ENCODE measurements at places on chromosomes 16 and 17. TPM values are rescaled to one million over a fixed set of nuclear protein-coding genes. Genes with fewer than 3 reads are reported as not detected.

- DNase-seq: peak; percentile 83
Observed at GRCh38 chr17:72122765-72123529, 2.1 kb downstream of the SOX9 start.

GRCh38 chr16:67608364-67608763, 36.6 kb upstream of the CARMIL2 start:
- no peak for DNase-seq

DNA sequence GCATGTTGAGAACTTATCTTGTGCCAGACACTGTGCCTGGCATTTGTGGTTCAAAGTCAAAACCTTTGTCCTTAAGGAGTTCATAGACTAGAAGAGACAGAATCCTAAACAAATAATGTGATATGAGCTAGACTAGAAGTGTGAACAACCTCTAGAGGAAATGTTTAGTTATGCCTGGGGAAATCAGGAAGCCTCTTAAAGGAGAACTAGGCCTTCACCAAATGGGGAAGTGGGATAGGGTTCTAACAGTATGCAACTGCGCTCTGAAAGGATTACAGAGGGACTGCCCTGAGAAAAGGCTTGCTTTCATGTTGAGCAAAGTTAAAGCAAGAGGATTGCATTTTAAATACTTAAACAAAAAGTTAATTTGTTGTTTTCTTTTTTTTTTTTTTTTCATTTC, 4.9 kb downstream of the RUNDC1 start:
- DNase-seq: no peak

- DNase-seq: peak; percentile 45
Observed at GRCh38 chr16:31201582-31202413, 762 bp downstream of the PYCARD start.

- DNase-seq: peak; percentile 40
Observed at GRCh38 chr17:37791447-37792399, 46.9 kb upstream of the HNF1B start.

- peak; percentile 53 for DNase-seq
Observed at GRCh38 chr17:79707931-79708891, 22.5 kb upstream of the ENPP7 start.

- peak; percentile 55 for DNase-seq
Observed at GRCh38 chr16:8950580-8951077, 13.1 kb downstream of the USP7 start.

The METRN gene
- 26.0 TPM for polyA plus RNA-seq
